ENCODE measurements at places on chromosomes 13 and 19.
A peak's percentile ranks its signal among the peaks of the same experiment; 100 is the strongest.

- peak; percentile 59 for DNase-seq
Observed at GRCh38 chr19:34220472-34221063, 33.8 kb upstream of the GARRE1 start.

- DNase-seq, result no peak
Observed at GRCh38 chr13:49419276-49419675, 24.6 kb downstream of the CAB39L start.

DNA sequence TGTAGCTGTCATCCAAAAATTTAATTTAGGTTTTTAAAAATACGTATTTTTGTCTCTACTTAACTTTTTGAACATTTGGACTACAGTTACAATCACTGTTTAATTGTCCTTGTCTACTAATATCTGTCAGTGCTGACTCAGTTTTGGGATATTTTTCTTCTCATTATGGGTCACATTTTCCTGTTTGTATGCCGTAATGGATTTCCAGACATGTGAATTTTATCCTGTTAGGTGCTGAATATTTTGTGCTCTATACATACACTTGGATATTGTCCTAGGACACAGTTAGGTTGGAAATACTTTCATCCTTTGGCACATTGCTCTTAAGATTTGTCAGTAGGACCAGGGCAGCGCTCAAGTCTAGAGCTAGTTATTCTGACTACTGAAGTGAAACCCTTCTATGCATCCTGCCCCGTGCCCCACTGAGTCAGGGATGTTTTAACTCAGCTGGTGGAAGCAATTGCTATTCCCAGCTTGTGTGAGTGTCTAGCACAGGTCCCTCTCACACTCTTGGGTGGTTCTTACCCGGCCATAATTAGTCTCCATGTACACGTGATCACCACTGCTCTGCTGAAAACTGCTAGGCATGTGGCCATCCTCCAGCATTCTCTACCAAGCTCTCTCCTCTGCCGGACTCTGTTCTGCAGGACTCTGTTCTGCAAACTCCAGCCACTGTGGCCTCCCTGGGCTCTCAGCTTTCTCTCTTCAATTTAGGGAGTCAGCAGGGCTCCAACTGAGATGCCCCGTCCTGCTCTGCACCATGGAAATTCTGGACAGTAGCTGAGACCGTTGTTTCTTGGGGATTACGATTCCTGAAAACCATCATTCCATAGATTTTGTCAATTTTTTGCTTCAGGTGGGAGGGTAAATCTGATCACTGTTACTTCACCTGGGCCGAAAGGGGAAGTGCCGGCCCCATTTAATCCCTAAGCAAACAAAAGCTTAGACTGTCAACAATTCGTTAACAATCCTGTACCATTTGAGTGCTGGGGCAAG, 11.1 kb downstream of the PROZ start:
- no peak for DNase-seq

DNA sequence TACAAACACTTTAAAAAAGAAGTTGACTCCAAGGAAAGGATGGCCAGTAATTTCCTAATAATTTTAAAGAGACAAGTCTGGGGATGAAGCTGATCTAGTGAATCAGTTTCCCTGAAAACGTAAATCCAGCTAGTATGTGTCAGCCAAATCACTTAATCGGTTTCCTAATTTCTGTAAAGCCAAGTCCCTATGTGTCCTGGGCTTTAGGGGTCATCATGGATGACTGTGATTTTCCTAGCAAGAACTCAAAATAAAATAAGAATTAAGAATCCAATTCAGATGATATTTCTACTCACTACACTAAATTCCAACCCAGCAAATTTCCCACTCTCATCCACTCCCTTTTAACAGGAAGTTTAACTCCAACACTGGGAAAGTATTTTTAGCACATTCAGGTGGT, 35.9 kb downstream of the ELF1 start:
- DNase-seq, result no peak

DNA sequence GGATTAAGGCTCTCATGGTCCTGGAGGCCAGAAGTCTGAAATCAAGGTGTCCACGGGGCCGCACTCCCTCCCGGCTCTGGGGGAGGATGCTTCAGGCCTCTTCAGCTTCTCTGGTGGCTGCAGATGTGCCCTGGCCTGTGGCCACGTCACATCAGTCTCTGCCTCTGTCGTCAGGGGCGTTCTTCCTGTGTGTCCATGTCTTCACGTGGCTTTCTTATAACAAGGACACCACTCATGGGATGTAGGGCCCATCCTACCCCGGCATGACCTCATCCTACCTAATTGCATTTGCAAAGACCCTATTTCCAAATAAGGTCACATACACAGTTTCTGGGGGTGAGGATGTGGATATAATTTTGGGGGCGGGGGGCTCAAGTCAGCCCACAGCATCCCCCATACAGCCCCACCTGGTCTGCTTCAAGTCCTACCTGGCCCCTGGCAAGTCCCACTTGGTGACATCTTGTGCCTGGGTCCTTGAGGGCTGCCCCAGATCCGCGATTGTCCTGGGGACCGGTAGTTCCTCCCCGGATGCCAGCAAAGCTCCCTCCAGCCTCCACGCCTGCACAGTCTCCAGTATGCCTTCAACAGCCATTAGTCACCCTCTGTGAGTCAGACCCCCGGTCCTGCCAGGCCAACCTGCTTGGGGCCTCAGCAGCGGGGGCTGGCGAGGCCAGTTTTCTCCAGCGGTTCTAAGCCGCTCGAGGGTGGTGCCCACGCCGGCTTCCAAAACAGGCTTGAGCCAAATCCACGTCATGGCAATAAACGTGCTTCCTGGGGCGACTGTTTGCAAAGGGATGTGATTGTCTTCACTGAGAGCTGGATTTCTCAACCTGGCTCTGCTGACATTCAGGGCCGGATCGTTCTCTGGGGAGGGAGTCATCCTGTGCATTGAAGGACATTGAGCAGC, 32.2 kb downstream of the MYO9B start:
- peak; percentile 96 for DNase-seq
